ENCODE measurements at places on chromosomes 1 and 21.

GRCh38 chr1:52667984-52668383 lies 30.2 kb downstream of the COA7 start:
- no peak for DNase-seq

GRCh38 chr1:30872033-30872947 lies 36.3 kb downstream of the SDC3 start:
- no peak for DNase-seq

- no peak for DNase-seq
These were observed 26.8 kb downstream of the PRMT2 start for GRCh38 chr21:46662367-46662654.

DNA sequence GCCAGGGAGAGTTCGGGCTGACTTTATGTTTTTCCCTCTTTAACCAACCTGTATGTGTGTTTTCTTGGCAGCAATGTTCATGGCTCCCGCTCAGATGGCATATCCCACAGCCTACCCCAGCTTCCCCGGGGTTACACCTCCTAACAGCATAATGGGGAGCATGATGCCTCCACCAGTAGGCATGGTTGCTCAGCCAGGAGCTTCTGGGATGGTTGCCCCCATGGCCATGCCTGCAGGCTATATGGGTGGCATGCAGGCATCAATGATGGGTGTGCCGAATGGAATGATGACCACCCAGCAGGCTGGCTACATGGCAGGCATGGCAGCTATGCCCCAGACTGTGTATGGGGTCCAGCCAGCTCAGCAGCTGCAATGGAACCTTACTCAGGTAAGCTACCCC lies 33.6 kb upstream of the ZFP69B start:
- DNase-seq = no peak

DNA sequence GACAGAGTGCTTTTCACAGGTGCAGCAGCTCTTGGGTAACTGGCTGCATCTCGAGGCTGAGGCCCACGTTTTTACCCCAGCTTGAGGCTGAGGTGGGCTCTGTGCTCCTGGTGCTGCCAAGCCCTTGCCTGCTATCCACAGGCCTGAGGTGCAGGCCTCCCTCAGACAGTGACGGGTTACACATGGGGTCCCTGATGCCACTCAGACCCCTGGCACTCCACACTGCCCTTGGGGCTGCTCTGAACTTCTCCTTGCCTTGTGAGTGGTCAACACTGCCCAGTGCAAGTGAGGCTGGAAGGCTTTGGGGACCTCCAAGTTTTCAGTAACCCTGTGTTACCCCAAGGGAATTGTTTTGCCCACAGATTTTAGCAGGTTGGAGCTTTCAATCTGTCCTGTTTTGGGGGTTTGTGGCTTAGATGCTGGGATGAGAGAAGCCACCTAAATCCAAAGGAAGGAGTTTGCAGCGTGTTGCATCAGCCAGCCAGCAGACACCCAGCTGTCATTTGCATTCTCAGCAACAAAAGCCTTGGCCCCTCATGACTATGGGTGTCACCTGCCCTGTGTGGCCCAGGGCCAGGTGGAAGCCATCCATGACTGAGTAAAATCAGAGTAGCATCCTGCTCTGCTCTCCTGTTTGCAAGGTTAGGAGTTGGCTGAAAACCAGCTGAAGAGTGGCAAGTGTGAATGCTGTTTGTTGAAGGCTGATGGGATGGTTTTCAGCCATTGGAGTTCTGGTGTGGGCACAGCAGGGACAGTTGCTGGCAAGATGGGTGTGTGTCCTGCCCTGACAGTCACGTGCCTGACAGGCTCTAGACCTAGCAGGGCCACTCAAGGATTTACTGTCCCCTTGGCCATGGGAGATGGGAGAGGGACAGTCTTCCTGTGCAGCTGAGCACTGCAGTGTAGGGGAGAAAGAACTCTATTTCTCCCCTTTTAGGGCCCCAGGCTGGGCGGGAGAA lies 3.2 kb downstream of the RNF187 start:
- DNase-seq = no peak

- no peak for DNase-seq
These were observed 66.9 kb downstream of the DYRK1A start for GRCh38 chr21:37433456-37433840.

DNA sequence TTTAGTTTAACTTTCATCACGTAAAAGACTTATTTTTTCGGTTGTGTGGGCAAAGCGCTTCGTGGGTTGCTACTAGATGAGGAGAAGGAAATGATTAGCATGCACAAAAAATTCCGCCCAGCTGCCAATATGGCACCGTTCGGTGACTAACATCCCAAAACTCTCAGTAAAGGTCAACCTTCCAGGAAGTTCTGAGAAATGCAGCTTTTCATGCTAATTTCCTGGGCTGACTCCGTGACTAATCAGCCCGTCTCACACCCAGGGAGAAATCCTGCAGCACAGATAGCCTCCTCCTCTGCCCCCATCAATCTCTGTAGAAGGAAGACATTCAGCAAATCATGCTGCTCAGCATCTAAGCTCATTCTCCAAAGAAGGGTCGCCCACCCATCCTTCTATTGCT lies 34.1 kb downstream of the TMCO4 start:
- no peak for DNase-seq

- DNase-seq = no peak
These were observed 21.1 kb downstream of the ADORA1 start for GRCh38 chr1:203148579-203148978.

GRCh38 chr21:33384841-33385331 lies 18.3 kb upstream of the IFNGR2 start:
- no peak for DNase-seq

GRCh38 chr1:230708631-230709580 lies 5.0 kb downstream of the AGT start:
- DNase-seq = no peak

GRCh38 chr1:226425004-226425378 lies 17.1 kb upstream of the PARP1 start:
- DNase-seq = no peak

- DNase-seq = no peak
These were observed 1.6 kb downstream of the CD1B start for GRCh38 chr1:158329733-158330132.

GRCh38 chr1:10761503-10762152 lies 34.8 kb downstream of the CASZ1 start:
- no peak for DNase-seq

- DNase-seq = no peak
These were observed 327.8 kb downstream of the USH2A start for GRCh38 chr1:216095400-216095799.

- no peak for DNase-seq
These were observed 127.1 kb upstream of the GADD45A start for GRCh38 chr1:67557696-67558448.

- no peak for DNase-seq
These were observed 25.5 kb downstream of the PTGS2 start for GRCh38 chr1:186654741-186655140.

DNA sequence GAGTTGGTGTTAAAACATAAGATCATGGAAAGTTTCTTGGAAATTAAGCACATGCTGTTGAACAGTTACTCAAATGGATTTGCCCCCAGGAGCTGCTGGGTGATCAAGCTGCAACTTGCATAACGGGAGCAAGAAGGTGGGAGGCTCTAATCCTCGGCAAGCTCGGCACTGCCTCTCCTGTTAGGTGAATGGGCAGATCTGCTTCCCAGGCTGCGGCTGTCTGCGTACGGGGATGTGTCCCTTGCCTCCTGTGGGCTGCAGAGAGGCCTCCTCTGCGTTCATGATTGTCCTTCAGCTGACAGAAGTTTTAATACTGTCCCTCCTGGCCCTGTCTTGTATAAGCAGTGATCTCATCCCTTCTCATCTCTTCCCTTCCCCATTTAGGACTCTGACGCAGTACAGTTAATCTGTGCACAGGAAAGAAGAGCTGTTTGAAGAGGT lies 36.7 kb downstream of the ATP1A1 start:
- no peak for DNase-seq

- no peak for DNase-seq
These were observed 65.6 kb upstream of the DAB1 start for GRCh38 chr1:57489358-57490036.

- DNase-seq = no peak
These were observed 666.1 kb downstream of the SMYD3 start for GRCh38 chr1:245840971-245841370.

DNA sequence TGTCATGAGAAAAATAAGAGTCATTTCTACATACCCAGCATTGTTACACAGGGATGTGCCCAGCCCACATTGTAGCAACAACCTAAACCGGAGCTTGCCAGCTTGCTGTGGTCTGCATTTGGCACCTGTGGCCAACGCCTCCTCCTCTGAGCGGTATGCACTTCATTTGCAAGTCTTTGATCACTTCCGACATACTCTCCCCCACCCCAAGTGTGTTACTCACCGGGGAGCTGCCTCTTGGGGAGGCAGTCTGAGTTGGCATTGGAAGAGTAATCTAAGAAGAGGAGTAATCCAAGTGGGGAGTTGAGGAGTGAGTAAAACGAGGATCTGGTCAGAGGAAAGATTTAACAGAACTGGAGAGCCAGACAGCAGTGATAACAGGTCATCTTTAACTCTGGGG lies 3.8 kb downstream of the BCL9 start:
- DNase-seq = no peak

DNA sequence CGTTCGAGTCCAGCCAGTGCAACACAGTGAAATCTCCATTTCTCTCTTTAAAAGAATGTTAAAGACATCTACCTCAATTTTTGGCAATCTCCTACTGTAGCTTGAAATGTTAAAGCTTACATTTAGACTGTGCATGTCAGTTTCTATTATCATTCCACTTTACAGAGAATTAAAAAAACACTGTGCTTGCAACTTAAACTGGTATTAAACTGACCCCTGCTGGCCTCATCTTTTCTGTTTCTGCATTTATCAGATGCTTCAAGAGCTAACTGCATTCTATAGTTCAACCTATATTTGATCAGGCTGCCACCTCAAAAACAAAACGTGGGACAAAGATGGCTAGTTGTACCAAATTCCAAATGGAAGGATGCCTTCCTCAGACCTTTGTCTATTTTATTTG lies 226.5 kb downstream of the SMYD3 start:
- no peak for DNase-seq

DNA sequence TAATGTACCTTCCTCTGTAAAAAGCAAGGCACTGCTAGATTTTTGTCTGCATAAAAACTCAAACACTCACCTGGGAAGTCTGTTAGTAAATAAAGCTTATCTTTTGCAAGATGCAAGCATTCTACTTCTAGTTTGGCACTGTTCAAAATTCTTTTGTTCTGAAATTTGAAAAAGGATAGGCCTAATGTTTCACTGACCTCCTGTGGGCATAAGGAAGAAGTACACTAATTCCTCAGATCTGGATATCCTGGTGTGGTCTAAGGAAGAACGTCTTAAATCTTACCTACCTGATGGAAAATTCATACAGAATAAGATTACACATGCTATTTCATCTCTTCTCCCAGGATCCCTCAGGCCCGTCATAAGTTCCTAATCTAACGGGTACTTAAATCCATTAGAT lies 93.5 kb upstream of the CAMK1G start:
- no peak for DNase-seq

- DNase-seq = no peak
These were observed 76.4 kb downstream of the HS2ST1 start for GRCh38 chr1:86990826-86991225.

- DNase-seq = no peak
These were observed 16.2 kb downstream of the PTGER3 start for GRCh38 chr1:71031426-71031825.

DNA sequence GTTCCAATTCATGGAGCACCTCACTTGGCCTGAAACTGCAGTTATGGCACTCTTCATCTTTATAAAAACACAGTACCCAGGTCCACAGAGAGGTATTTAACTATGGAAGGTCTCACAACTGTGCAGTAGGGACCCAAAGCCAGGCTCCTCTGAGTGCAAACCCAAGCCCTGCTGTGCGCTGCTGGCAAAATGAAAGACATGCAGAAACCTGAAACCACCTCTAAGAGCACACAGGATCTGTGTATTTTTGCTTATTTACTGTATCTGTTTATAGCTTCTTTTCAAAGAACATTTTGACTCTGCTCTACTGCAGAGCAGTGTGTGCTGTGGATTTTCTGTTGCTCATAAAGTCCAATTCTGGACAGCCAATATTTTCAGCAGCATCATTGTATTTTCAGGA lies 166.6 kb downstream of the DSCAM start:
- no peak for DNase-seq

Measured in esophagus squamous epithelium (tissue), 5 donors.